ENCODE measurements at places on chromosomes 16 and 17.

DNA sequence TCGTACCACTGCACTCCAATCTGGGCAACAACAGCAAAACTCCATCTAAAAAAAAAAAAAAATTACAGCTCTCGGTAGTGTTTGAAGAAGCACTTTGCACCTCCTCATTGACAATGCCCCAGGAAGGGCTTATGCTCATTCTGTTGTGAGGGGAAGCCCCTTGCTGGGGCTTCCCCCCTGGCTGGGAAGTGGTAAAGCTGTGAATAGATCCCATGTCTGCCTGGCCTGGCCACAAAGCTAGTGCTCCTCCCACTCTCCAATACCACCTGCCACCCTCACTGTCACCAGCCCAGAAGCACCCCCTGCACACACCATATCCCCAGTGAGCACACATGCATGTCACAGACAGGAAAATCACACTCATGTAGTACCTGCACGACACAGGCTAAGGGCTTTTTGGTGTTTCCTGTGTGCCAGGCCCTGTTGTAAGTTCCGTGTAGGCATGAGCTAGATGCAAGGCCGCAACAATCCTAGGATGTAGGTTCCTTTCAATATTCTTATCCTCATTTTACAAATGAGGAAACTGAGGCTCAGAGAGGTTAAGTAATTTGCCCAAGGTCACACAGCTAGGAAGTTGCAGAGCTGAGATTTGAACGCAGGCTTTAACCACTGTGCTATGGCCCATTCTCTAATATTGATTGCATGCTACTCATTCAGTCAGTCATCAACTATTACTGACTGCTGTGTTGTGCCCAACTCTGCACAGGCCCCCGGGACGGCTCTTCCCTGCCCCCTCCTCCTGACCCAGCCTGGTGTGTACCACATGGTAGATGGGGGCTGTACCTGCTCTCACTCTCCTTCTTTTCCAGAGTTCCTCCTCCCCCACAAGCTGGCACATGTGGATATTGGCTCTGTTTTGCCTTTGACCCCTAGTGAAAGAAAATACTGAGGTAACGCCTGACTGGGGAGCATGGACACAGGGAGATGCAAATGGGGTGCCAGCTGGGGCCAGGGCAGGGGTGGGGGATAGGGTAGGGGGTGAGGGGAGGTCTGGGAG lies 11.9 kb upstream of the COL1A1 start:
- peak; percentile 64 for DNase-seq

DNA sequence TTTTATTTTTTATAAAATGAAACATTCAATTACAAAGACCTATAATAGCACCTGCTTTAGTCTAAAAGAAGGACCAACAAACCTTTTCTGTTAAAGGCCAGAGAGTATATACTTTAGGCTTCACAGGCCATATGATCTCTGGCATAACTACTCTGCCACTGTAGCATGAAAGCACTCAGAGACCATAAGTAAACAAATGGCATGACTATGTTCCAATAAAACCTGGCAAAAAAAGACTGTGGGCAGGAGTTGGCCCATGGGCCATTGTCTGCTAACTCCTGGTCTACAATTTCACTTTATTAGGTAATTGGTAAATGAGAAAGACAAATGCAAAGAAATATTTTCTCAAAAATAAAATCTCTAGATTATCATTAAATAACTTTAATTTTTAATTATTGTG lies 14.9 kb downstream of the CEP112 start:
- DNase-seq = no peak

DNA sequence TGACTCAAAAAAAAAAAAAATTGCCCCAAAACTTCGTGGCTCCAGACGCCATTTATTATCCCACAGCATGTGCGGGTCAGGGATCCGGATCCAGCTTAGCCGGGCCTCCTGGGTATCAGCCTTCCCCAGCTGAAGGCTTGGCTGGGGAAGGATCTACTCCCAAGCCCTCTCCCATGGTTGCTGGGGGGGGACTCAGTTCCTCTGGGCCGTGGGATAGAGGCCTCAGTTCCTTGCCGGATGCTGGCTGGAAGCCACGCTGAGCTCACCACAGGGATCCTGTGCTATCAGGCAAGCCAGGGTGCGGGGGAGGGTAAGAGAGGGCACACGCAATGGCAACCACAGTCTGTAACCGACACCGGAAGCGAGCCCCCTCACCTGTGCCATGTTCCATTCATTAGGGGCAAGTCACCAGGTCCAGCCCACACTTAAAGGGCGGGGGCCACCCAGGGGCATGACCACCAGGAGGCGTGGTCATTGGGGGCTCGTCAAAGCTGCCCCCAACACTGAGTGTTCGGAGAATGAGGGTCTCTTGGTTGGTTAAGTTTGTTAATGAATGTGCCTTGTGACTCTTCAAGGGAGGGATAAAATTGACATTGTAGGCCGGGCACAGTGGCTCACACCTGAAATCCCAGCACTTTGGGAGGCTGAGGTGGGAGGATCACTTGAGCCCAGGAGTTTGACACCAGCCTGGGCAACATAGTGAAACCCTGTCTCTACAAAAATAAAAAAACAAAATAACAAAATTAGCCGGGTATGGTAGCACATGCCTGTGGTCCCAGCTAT lies 210.0 kb upstream of the GSE1 start:
- DNase-seq = peak; percentile 46

GRCh38 chr17:36641877-36642845 lies 40.8 kb downstream of the MRM1 start:
- no peak for DNase-seq

GRCh38 chr16:86928523-86929011 lies 350.2 kb downstream of the FOXL1 start:
- DNase-seq = peak; percentile 49

DNA sequence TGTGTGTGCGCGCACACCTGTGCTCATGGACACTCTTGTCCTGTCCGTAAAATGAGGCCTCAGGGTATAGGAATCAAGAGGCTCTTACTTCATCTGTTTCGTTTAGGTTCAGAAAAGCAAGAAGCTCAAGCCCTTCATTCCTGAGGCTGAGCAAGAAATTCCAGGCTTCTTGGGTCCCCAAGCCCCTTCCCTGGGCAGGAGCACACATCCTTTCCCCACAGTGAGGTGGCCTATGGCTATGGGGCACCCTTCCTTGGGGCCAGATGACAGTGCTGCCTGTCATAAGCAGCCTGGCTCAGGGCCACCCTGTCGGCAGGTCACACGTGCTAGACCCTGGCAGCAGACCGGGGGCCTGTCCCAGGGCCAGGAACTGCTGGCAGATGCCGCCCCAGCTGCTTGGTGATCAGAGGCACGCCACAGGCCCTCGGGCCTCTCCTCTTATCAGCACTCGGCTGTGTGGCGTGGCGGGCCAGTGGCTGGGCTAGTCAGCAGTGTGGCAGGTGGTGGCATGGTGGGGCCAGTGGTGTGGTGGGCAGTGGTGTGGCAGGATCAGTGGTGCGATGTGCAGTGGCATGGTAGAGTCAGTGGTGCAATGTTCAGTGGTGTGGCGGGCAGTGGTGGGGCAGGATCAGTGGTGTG lies 50.2 kb downstream of the NKD1 start:
- no peak for DNase-seq

GRCh38 chr16:30562021-30562420 lies 3.8 kb upstream of the ZNF764 start:
- DNase-seq = no peak

All from activated effector memory CD4-positive, alpha-beta T cell treated with anti-CD3 and anti-CD28 coated beads, Interleukin-2, amount 50 U/mL, for 16 hours (primary cell).